Fibroblast of skin of abdomen (primary cell): ENCODE measurements at places on chromosomes 3 and 15.
A peak's percentile ranks its signal among the peaks of the same experiment; 100 is the strongest.

DNA sequence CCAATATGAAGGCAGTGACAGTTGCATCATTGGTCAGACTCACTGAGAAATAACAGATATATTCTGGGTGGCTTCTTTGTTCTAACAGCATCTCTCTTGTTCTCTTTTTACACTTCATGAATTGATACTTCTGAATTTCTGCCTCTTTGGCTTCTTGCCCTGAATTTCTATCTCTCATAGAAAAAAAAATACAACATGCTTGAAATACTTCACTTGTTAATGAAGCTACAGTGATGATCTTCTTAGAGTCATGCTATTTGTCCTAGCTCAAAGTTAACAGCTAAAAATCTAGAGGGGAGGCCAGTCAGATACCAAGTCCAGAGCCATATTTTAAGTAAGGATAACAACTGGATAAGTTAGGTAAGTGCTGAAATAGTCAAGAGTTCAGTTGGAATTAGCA is 597.2 kb upstream of the AGTR1 start:
- DNase-seq, result peak; percentile 31

DNA sequence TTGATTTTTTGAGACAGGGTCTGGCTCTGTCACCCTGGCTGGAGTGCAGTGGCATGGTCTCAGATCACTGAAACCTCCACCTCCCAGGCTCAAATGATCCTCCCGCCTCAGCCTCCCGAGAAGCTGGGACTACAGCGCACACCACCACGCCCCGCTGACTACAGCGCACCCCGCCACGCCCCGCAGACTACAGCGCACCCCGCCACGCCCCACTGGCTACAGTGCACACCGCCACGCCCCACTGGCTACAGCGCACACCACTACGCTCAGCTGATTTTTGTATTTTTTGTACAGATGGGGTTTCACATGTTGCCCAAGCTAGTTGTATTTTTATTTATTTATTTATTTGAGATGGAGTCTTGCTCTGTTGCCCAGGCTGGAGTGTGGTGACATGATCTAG is 35.6 kb downstream of the SLC51A start:
- DNase-seq, result no peak

GRCh38 chr15:92772626-92773244 is 117.2 kb upstream of the FAM174B start:
- no peak for DNase-seq

DNA sequence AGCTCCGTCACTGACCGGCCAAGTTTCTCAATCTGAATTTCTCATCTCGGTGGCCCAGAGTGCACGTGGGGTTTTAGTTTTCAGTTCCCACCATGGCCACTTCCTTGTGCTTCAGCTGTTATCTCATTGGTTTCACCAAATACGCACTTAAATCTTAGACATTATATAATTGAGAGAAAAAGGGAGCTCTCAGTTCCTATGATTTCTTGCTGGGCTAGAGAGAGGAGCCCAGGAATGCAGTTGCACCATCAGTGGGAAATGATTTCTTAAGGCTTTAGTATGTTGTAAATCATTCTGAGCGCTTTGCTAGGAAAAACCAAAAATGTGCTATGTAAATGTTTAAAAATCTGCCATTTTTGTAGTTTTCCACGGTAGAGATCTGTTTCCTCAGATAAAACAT is 53.2 kb downstream of the OXNAD1 start:
- DNase-seq, result peak; percentile 75

DNA sequence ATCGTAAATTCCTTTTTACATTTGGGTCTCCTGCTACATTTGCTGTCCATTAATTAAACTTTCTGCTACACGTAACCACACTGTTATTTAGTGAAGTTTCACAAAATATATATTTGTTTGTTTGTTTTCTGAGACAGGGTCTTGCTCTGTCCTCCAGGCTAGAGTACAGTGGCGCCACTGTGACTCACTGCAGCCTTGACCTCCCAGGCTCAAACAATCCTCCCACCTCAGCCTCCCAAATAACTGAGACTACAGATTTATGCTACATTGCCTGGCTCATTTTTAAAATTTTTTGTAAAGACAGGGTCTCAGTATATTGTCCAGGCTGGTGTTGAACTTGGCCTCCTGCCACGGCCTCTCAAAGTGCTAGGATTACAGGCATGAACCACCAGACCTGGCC is 20.5 kb downstream of the TOPBP1 start:
- no peak for DNase-seq

GRCh38 chr15:88799341-88799740 is 3.9 kb upstream of the ACAN start:
- DNase-seq, result no peak

GRCh38 chr3:53324105-53324504 is 23.2 kb downstream of the DCP1A start:
- DNase-seq, result no peak

DNA sequence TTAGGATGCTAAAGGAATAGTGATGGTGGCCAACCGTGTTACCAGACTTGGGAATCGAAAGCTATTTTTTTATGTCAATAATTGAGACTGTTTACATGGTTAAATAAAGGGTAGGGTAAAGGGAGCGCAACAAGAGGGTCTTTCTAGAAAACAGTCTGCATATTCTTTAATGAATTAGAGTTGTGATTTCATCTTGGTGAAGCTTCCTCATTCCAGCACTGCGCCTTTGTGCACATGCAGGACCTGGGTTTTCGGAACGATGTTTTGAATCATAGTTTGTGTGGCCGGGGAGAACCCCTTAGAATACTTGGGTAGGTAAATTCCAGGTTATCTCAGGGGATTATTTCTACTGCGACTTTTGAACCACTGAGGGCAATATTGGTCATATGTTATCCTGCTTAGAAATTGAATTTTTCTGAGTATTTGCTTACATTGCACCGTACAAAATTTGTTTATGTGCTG is 1.3 kb downstream of the PIK3CA start:
- peak; percentile 27 for DNase-seq

GRCh38 chr15:25663515-25663914 is 199.6 kb downstream of the ATP10A start:
- no peak for DNase-seq

GRCh38 chr3:140223631-140224030 is 288.6 kb downstream of the CLSTN2 start:
- DNase-seq, result peak; percentile 62

- DNase-seq, result peak; percentile 38
Measured at GRCh38 chr3:177335728-177336127, 138.4 kb upstream of the TBL1XR1 start.
